ENCODE measurements at places on chromosomes 4 and X.

DNA sequence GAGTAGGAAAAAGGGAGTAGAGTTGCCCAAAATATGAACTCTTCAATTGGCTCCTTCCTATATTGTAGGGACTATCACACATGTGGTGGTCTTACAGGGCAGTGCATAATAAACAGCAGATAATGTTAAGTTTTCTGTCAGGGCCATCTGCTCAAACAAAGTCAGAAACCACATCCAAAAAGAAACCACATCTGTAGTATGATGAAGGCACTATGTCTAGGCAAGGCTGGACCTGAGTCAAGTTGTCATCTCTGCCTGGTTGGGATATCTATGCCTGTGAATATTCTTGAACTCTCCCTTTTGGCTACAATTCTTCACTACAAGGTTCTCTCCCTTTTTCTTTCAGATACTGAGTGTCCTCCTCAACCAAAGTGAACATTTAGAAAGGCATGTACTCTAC, 109.4 kb upstream of the C1GALT1C1 start:
- no peak for DNase-seq

GRCh38 chr4:138426786-138427185, 184.6 kb upstream of the SLC7A11 start:
- no peak for DNase-seq

- no peak for DNase-seq
Observed at GRCh38 chr4:40842725-40843423, 93.1 kb downstream of the NSUN7 start.

DNA sequence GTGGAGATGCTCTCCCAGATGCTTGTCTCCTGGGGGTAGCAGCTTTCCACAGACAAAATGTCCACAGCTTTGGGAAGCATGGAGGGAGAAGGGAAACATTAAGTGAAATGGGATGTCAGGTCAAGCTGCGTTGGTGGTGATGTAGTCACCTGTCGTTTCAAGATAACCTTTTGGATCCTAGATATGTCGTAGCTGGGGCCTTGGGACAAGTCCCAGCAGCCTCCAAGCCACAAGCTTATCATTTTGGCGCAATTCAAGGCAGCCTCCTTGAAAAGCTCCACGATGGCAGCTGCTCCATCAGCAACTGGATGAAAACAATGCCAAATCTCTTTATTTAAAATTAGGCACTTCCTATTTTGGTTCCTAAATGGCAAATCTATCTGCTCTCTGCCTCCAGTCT, 52.0 kb downstream of the RTL9 start:
- DNase-seq, result no peak

DNA sequence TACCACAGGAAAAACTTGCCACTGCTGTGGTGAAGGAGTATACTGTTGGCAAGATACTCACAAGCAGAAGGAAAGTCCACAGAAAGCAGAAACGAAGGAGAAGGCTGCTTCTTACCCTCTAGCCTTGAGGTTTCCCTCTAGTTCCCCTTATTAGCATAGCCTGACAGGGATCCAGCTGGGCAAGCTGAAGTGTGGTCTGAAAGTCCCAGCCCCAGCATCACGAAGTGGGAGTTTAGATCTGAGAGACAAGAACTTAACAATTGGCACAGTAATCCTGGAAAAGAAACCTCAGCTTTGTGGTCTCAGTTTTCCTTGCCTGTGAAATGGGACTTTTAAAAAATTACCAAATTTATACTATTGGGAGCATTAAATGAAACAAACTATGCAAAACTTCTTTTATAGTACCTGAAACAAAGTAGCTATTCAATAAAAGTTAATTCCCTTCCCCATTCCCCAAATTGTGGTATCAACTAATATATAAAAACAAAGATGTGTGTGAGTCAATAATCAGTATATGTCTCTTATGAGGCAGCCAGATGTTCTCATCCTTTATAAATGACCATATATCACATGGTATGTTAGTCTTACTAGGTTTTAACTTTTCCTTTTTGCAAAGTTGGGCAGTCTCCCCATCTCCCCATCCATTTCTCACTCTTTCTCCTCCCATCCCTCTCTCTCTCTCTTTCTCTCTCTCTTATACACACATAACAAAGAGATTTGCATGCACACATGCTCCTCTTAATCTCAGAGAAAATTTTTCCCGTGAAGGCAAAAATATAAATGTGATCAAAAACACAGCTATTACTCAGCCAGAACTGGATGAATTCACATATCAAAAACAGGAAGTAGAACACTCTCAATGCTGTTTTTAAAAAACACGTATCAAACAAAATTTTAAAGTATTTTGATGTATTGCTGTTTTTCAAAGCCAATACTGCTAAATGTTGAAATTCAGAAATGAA, 57.8 kb downstream of the SCFD2 start:
- no peak for DNase-seq

GRCh38 chrX:150942942-150943594, 40.1 kb upstream of the HMGB3 start:
- no peak for DNase-seq

DNA sequence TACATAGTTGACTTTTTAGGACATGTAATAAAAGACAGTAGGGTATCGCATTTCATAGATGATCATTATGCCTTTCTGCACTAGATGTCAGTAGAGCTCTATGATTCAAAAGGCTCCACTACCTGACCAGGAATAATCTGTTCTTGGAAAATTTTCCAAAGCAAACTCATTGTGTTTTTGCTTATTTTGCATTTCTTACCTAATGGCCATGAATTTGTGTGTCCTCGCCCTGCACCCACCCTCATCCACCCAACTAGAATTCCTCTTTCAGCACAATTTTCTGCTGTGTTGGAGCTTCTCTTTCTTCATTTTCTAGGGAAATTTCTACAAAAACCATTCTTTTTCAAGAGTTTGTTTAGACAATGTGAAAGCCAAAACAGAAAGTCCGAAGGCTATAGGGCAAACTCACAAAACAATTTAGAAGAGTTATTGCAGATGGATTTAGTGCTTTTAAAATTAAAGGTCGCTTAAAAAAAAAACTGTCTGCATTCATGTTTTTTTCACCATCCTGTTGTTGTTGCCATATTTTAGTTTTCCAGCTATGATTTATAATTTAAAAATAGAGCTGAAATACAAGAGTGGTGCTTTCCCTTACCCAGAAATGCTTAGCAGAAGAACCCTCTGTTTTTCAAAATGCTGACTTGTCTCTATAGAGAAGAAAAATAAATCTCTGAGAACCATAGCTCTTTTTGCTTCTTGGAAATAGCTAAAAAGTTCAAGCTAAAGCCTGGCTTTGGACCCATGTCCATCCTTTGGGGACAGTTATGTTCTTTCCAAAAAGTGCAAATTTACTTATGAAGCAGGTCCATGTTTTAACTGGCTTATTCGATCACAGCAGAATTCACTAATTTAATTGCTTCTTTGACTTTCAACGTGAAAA, 183.7 kb downstream of the SPATA18 start:
- DNase-seq, result peak; percentile 47

DNA sequence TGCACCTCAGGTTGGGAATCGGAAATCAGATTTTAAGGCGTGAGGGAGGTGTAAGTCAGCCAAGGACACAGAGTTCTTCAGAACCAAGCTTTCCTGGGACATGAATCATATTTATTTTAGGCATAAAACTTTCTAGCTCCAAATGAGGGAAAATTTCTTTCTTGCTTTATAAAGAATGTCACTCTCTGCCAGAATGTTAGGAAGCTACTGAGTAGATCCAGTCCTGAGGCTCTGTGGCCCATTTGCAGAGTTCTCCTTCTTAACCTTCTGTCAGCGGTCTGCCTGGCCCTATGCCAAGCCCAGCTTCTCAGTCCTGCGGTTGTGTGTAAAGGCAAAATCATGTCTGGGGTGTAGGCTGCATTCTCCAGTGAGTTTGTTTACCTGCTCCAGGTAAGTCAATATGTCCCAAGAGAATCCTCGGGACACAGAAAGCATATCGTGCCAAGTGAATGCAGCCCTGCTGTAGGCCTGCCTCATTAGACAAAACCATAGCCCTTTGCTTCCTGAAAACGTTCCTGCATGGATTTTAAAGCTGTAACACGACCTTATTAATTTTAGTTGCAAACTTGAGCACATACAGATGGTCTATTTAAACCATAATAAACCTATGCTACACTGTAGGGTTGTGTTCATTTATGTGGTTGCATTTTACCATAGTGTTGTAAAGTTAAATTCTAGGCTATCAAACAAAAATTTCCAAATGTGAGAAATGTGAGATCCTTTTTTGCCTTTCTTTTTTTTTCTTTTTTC, 29.2 kb upstream of the CCNI start:
- no peak for DNase-seq

DNA sequence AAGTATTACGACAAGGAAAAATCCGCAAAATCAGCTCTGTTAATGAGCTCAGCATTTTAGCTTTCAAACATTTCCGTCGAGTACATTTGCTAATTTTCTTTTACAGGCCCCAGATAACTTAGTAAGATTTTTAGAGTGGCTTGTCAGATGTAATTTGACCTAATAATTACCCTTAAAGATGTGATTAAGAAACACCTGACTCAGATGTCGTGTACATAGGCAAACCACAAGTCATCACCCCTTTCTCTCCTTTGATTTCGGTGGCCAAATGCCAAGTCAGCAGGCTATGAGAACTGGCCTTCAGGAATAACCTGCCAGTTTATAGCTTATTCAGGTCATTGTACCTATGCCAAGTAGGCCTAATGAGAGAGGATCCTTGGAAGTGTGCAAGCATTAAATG, 369.6 kb downstream of the PCDH7 start:
- no peak for DNase-seq

GRCh38 chr4:3009422-3009821, 46.1 kb downstream of the GRK4 start:
- DNase-seq, result no peak

- DNase-seq, result no peak
Observed at GRCh38 chr4:137700751-137701150, 168.5 kb upstream of the PCDH18 start.

DNA sequence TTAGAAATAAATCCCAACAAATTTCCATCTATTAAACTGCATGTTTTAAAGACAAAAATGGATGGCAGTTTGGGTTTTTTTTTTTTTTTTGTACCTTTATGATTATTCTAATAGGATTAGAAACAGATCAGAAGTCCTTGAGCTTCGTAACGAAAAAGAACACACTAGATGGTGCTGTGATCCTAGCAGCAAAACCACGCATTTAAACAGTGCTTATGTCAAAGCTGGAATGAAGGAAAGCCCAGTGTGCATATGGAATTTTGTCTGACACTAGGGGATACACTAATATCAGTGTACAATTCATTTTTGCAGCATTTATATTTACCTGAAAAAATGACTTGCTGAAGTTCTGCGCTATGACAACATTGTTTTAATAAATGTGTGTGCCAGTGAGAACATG, 229.1 kb downstream of the VEGFC start:
- no peak for DNase-seq

DNA sequence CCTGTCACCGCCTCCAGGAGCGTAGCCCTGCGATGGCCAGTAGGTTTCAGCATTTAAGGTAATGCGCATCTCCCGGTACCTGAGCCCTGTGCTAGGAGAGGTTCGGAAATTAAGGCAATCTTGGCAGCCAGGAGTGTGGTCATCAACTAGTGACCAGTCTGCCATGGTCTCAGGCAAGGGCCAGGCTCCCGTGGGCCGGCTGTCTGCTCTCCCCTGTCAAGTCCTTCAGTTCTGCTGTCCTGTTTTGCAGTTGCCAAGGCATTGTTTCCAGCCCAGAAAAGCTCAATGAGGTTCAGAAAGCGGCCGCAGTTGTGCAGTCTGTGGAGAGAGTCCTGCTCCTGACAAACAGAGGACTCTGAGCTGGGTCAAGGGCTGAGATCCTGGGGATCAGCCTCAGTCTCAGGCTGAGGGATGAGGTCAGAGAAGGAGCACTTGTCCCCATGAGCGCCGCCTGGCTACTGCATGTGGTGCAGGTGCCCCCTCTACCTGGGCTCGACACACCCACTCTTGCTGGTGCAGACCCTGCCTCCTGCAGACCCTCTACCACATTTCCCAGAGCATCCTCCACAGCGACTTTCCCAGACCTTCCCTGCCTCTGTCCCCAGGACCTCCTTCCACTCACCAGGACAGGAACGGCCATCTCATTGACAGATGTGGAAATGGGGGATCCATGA, 53.4 kb upstream of the PSAPL1 start:
- no peak for DNase-seq

DNA sequence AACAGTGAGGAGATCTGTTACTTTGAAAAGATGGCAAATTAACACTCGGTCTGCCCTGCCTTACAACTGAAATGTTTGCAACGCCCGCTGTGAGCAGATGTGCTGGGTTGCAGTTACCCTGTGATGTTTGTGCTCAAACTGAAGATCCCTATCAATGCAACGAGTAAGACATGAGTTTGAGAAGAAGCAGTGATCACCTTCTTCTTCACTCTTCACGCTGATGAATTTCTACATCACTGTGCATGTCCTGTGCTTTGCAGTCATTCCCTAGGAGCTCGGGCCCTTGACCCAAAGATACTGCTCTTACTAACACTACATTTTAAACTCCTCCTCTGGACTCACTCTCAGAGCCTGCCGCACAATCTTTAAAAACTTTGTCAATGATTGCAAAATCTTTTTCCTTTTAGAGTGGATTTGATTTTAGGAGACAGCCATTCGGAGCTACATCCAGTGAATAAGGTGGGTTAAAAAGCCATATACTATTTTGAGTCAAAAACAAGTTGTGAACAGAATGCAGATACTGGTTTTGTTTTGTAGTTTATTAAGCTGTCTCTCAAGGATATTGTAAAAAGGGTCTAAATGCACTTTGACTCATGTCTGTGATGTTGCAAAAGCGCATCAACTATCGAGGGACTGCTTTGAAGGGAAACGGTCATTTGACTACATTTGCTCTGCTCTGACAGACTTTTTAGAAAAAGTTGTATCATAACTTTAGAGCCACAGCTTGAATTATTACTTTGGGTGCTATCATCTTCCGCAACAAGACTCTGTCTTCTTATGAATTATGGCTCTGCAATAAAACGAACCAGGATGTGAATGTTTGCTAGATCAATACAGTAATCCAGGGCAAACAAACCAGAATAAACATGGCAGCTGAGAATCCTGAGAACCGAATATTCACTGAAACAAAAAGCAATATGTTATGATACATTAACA, 5.7 kb upstream of the RHOH start:
- no peak for DNase-seq

DNA sequence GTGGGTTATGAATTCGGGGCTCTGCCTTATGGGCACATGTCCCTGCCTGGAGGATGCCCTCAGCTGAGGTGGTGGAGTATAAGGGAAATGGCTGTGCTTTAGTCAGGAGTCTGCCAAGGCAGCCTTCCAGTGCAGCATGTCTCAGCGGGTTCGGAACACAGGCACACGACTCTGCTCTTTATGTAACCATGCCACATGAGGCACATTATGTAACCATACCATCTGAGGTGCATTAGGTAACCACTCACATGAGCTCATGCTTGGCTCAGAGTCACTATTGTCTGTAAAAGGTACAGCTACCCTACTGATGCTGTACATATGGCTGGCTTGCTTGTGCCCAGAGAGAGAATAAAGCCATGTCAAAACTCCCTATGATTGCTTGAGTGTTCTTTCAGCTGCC, 723.6 kb downstream of the TRAM1L1 start:
- DNase-seq, result no peak

GRCh38 chrX:8484360-8484949, 19.8 kb downstream of the VCX3B start:
- no peak for DNase-seq
